ENCODE measurements at places on chromosomes 4 and X.

DNA sequence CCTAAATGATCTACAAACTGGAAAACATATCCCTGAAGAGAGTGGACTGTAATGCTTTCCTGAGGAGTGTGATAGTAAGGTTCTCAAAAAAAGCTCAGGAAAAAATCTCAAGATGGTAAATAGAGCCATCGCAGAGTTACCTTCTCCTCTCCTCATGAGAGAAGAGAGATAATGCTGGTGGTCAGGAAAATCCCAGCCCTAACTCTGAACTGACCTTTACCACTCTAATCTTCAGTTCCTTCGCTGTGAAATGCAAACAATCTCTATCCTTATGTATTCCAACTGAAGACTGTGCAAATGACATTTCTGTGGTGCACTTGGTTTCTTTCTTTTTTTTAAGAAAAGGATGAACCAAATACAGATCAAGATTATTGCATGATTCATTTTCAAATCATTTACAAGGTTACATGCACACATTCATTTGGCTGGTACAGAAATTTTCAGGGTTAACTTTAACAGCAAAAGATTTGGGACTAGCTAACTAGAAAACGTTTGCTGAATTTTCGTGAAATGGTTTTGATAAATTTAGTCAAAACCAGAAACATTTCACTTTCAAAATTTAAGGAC, 8.3 kb downstream of the PPM1K start:
- DNase-seq = no peak

GRCh38 chr4:109989044-109989443, 76.4 kb downstream of the EGF start:
- DNase-seq = no peak

- no peak for DNase-seq
These were observed 97.2 kb upstream of the NR3C2 start for GRCh38 chr4:148539387-148539786.

- no peak for DNase-seq
These were observed 37.6 kb downstream of the GPR174 start for GRCh38 chrX:79182071-79182470.
